Inflammatory macrophage (primary cell): ENCODE measurements at places on chromosomes 11 and 22.

GRCh38 chr11:132444911-132445310, 1074.5 kb downstream of the NTM start:
- DNase-seq = no peak

- no peak for DNase-seq
Observed at GRCh38 chr11:44134625-44135024, 39.1 kb downstream of the EXT2 start.

GRCh38 chr11:11948242-11948947, 60.0 kb downstream of the DKK3 start:
- DNase-seq = no peak

DNA sequence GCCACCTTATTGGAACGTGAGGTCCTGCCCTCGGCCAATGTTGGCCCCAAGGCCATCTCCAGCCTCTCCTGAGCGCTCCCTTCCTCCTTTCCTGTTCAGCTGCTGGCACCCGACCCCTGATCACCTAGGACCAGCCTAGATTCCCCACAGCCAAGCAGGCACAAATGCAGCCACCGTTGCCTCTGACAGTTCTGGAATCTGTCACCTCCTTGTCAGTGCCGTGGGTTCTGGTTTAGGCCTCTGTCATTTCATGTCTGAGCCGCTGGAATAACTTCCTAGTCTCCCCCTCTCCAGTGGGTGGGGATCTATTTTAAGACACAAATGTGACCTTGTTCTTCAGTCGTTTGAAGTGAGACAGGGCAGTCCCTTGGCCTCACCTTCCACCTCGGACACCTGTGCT, 29.7 kb downstream of the FADS3 start:
- no peak for DNase-seq

- DNase-seq = no peak
Observed at GRCh38 chr11:96051820-96052219, 127.9 kb upstream of the MTMR2 start.

- no peak for DNase-seq
Observed at GRCh38 chr11:31480930-31481329, 28.5 kb downstream of the IMMP1L start.

DNA sequence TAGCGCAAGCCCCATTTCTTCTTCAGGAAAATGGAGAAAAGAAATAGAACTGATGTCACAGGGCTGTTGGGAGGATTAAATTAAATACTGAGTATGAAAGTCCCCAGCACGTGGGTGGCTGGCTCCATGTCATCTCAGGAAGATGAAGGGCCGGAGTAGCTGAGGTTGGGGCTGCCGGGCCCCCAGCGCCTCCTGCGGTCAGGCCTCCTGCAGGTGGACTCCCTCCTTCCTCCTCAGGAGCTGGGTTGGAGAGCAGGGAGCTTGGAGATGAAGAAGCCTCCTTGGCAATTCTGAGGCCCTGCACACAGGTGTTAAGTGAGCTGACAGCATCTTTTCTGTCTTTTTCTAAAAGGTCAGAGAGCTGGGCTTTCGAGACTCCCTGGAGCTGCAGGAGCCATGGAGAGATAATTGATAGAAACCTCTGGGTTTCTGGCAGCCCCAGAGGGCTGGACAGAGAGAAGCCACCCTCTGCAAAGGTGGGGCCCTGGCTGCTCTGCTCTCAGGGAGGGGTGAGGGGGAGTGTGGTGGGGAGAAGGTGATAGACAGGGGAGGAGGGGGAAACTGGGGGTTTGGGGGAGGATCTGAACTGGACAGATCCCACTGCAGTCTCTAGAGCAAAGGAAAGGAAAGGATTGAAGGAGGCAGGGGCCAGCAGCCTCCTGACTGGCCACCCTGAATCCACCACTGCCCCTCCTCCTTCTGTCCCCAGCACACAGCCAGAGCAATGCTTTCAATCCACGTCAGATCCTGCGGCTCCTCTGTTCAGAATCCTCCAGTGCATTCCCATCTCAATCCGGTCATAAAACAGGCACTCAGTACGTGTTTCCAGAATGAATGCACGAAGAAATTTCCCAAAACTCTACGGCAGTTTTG, 210.8 kb downstream of the CEP164 start:
- no peak for DNase-seq

DNA sequence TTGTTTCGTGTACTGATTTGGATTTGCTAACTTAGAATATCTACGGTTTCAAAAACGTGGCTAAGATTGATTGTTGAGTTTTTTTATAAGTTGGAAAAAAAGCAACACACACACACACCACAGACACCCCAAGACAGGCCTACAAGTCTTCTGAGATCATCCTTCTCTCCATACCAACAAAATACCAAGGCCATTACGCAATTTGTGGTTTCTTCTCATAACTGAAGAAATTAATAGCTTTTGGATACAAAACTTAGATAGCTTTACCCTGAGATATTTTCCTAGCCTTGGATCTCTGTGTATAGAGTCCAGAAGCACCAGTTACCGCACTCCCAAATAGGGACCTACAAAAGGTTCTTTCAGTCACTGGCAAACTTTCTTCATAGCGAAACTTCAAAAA, 113.6 kb downstream of the SIK3 start:
- DNase-seq = peak; percentile 56

DNA sequence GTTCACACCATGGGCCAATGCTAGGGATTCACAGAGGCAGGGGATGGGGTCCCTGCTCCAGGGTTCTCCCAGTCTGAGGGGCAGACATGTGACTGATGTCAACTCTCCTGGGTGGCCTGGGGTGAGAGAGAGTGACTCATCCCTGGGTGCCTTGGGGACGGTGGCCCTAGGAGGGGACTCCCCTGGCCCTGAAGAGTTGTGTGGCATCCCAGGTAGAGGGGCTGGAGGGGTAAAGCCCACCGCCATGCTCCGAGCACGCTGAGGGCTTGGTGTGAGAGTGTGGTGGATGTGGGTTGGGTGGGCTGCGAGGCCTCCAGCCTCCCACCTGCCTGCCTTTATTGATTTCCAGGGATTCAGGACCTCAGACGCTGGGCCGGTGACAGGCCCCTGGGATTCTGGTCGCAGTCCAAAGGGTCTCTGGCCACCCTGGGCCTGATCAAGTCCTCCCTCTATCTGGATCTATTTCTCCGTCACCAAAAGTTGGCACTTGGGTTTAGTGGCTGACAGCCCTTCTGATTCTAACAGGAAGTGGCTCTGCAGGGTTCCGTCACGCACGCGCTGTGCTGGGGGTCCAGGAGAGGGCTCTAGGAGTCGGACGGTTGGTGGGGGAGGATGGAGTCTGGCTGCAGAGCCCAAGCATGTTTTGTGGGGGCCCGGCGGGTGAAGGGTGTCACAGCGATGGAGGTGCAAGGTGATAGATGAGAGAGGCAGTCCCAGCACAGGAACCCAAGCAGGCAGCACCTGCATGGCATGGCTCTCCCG, 27.3 kb upstream of the WNT7B start:
- DNase-seq = no peak
